CD4-positive, alpha-beta T cell treated with Interleukin-6 at 100 ng/mL for 8 hours (primary cell): ENCODE measurements at places on chromosomes 7 and 10.

- no peak for DNase-seq
Measured at GRCh38 chr10:7492660-7493046, 81.8 kb upstream of the SFMBT2 start.

- DNase-seq = no peak
Measured at GRCh38 chr10:34141032-34141680, 673.9 kb downstream of the PARD3 start.

GRCh38 chr10:29874606-29875269 is 184.6 kb downstream of the JCAD start:
- DNase-seq = no peak

- DNase-seq = no peak
Measured at GRCh38 chr7:135490783-135491182, 19.1 kb downstream of the CNOT4 start.

DNA sequence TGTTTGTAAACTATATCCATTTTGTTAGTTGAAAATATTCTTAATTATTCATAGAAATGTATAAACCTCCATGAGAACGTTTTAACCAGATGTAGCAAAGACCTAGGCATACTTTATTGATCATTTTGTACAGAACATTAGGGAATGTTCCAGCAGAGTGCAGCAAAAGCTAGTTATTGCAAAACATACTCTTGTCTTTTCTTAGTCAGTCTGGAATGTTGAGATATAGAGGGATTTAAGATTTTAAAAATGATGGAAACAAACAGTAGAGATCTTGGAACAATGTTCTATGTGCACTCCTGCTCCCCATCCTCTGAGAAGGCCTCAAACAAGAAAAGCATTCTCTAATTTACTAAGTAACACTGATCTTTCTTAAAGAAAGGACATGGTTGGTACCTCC is 292.1 kb downstream of the BBS9 start:
- DNase-seq = no peak

DNA sequence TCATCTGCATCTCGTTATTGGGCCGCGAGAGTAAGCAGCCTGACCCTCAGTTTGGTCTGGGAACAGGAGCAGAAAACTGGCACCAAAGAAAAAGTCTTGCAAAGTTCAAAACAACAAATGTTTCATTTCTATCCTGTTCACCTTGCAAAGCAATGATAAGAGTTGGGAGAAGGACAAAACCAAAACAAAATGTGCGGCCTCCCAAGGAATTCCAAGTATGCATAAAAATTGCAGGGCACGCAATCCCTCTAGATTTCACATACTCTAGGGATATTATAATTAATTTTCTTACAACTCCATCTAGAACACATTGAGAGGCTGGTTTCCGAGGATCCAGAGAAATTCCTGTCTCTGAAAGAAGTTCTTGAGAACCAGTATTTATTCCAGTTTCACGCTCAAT is 20.1 kb downstream of the CHUK start:
- DNase-seq = no peak

GRCh38 chr10:21212348-21212747 is 313.1 kb downstream of the SKIDA1 start:
- DNase-seq = no peak

- no peak for DNase-seq
Measured at GRCh38 chr10:89648074-89648473, 3.0 kb upstream of the PANK1 start.

DNA sequence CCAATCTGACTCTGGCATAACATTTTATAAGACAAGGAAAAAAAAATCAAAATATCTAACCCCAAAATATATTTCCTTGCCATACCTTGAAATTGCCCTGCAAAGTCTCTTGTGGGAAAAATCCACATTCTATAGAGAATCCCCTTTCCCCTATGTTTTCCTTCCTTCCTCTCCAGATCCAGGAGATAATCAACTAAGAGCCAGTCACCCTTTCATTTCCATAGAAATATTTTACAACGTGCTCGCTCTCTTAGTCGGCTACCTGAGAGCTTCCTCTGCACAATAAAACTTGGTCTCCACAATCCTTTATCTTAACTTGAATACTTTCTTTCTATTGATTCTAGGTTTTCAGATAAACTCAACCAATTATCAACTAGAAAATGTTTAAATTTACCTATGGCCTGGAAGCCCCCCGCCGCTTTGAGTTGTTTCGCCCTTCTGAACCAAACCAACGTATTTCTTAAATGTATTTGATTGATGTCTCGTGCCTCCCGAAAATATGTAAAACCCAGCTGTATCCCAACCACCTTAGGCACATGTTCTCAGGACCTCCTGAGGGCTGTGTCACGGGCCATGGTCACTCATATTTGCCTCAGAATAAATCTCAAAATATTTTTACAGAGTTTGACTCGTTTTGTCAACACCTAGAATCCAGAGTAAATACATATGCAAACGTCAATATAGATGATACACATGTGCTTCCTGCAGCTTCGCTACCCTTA is 869 bp downstream of the PSAP start:
- DNase-seq = no peak

- no peak for DNase-seq
Measured at GRCh38 chr10:124420254-124420653, 1.5 kb upstream of the OAT start.

GRCh38 chr7:129652914-129653313 is 41.4 kb downstream of the NRF1 start:
- no peak for DNase-seq

- DNase-seq = no peak
Measured at GRCh38 chr7:38542156-38542555, 89.0 kb downstream of the AMPH start.

- DNase-seq = no peak
Measured at GRCh38 chr7:142956951-142957623, 5.1 kb downstream of the KEL start.

DNA sequence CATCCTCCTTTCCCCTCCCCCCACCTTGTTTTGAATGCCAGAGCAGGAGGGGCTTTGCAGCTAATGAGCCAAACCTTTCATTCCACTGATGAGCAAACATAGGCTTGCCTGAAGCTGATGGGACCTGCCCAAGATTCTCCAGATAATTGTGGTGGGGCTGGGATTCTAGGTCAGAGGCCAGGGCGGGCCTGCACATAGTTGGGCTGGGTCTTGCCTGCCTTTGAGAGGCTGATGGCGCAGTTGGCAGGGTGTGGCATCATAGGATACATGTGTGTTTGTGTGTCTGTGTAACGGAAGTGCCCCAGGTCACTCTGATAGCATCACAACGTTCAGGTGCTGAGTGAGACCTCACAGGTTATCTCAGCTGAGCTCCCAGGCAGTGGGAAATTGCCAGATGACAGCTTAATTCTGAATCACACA is 22.9 kb downstream of the BTBD16 start:
- DNase-seq = no peak

GRCh38 chr10:69315610-69316312 is 37.5 kb downstream of the HK1 start:
- DNase-seq = no peak

DNA sequence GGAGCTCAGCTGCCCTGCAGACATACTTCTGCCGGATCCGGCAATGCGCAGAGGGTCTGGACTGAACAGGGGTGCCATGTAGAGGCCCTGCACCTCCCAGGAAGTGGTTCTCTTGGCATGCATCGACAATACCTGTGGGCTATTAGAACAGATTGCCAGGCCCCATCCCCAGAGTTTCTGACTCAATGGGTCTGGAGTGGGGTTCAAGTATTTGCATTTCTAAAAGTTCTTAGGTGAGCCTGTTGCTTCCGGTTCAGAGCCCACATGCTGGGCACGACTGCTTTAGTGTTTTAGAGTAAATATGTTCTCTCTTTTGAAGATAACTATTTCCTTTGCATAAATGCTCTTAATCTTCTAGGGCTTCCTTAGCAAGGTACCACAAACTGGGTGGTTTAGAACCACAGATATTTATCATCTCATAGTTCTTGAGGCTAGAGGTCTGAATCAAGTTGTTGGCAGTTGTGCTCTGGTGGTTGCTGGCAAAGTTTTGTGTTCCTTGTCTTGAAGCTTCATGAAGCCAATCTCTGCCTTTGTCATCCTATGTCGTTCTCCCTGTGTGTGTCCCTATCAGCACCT is 435.5 kb downstream of the TCERG1L start:
- no peak for DNase-seq

- no peak for DNase-seq
Measured at GRCh38 chr7:69893906-69894305, 295.6 kb downstream of the AUTS2 start.

GRCh38 chr10:87700031-87700796 is 40.5 kb downstream of the PAPSS2 start:
- no peak for DNase-seq

DNA sequence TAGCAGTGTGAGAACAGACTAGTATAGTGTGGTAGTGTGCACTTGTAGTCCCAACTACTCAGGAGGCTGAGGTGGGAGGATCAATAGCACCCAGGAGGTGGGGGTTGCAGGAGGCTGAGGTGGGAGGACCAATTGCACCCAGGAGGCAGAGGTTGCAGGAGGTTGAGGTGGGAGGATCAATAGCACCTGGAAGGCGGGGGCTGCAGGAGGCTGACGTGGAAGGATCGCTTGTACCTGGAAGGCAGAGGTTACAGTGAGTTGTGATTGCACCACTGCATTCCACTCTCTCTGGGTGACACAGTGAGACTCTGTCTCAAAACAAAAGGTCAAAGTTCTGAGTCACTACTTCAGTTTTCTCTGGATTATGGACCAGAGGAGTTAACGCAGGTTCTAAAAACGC is 22.6 kb upstream of the DIP2C start:
- no peak for DNase-seq

DNA sequence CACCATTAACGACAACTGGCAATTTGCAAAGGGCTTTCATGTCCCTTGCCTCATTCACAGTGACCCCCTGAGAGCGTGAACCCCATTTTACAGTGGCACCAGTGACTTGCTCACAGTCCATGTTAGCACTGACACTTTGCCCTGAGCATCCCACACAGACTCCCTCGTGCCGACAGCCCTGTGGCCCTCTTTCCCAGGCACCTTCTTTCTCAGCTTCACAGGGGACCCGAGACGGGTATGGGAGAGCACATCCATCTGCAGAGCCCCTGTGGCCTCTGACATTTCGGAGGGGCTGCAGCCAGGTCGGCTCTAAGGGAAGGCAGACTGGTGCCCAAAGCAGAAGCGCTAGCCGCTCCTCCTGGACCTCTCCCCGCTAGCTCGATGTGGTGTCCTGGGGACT is 10.8 kb downstream of the LOXL4 start:
- DNase-seq = no peak

DNA sequence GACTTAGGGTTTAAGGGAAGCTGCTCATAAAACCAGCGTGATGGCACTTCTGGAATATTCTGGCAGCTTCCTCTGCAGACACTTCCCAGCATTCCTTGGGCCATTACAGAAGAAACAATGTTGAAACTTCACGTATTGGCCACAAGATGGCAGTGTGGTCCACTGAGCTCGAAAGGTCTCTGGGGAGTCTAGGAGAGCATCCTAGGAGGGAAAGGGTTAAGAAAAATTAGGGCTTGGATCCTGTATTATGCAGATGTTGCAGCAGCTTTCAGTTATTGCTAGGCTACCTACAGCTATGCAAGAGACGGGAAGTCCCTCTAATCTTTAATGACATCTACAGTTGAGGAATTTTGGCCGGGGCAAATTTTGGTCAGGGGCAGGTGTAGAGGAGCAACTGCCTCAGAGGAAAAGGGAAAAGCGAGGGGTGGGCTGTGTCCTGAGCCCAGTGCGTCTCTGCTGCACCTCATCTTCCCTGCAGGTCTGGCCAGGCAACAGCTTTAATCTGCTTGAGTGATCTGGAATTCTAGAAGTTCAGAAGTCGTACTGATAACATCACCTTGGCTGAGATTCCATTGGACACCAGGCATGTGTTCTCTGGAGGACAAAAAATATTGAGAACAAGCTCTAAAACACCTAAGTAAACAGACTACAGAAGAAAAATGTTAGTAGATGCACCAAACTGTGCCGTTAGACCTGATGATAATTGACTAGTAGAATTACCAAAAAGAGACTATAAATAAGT is 220.8 kb upstream of the PRSS58 start:
- peak; percentile 23 for DNase-seq

- DNase-seq = no peak
Measured at GRCh38 chr10:12946372-12946771, 55.1 kb downstream of the CCDC3 start.

DNA sequence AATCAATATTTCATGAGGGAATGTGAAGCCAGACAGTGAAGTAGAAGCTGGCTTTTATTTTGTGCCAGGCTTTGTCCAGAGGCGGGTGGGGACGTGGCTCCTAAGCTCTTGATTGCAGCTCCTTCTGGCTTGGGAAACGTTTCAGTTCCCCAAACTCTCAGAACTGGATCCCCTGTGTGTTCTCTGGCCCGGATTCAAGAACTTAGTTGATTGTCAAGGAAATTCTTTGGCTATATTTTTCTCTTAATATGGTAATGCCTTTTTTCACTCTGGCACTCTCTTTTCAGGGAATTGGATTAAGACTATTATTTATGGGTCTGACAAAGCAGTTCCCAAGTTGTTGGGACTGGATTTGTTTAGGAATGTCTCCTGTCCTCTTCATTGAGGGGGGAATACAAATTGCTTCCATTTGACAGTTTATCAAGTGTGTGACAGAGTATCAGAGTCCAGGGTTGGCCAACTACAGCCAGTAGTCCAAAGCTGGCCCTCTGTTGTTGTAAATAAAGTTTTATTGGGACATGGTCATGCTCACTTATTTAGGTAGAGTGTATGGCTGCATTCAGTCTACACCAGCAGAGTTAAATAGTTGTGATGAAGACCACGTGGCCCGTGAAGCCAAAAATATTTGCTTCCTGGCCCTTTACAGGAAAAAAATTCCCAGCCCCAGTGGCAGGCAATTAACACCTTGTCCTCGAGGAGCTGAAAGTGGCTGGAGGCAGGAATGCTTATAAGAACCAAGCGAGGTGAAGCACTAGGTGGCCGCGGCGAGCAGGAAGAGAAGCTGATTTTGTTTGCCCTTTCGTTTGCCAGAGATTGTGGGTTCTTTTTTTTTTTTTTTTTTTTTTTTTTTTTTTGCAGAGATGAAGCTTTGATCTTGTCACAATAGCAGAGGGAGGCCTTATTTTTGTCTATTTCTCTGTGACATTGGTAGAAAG is 34.3 kb downstream of the HTRA1 start:
- DNase-seq = peak; percentile 22

GRCh38 chr7:42964849-42965805 is 33.0 kb downstream of the MRPL32 start:
- no peak for DNase-seq

GRCh38 chr7:37756797-37757551 is 73.4 kb downstream of the GPR141 start:
- no peak for DNase-seq

DNA sequence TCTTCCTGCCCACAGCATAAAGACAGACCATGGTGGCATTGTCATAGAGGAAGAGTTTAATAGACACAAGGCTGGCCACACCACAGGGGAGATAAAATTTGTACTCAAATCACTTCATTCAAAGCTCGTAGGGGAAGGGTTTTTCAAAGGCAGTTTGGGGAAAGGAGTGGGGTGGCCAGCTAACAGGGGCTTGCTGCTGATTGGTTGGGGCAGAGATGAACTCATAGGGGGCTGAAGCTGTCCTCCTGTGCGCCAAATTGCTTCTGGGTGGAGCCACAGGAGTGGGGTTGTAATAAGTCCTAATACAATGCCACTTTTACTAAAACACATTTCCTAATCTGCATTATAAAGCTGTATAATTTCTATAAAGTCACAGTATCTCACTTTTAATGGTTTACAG is 22.5 kb downstream of the PDZD8 start:
- no peak for DNase-seq
